Stimulated activated CD4-positive, alpha-beta T cell treated with anti-CD3 and anti-CD28 coated beads, Interleukin-1b, Interleukin-23, amount 100 ng/mL, for 1 hour (primary cell): ENCODE measurements at places on chromosomes 7 and 10.

- DNase-seq, result no peak
Measured at GRCh38 chr7:149559711-149560110, 62.1 kb upstream of the ZNF746 start.

DNA sequence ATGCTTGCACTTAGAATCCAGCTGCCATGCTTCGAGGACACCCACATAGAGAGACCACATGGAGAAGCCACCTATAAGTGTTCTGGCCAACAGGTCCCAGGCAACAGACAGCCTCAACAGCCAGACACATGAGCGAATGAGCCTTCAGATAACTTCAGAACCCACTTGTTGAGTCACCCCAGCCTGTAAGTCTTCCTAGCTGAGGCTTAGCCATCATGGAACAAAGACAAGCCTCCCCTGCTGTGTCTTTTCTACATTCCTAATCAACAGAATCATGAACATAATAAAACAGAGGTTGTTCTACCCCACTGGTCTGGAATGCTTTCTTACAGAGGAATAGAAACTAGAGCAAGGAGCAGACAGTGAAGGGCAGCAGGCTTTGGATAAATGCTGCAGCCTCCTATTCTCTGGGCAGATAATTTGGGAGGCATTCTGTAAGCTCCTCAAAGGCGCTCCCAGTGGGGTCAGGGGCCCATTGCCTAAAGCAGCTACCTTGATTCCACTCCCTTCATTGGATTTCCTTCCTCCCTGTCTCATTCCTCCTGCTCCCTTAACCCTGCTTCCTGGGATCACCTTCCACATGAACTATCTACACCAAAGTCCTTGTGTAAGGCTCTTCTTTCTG, 4.6 kb downstream of the TLL2 start:
- no peak for DNase-seq

GRCh38 chr10:128912568-128913311, 554.3 kb upstream of the MGMT start:
- no peak for DNase-seq

DNA sequence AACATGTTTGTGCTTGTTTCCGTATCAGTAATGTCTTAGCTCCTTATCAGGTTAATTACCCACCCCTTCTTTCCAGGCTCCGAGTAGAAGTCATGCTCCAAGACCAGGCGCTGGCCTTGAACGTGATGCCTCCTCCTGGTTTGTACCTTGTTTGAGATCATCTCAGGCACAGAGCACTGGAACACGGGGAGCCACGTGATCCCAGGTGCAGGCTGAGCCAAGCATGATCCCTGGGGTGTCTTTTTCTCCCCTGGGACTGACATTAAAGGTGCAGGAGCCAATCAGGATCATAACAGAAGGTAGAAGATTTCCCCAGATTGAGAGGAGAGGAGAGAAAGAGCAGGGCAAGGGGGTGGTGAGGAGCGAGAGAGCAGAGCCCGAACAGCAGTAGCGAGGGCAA, 626.1 kb upstream of the GALNT17 start:
- DNase-seq, result no peak

- no peak for DNase-seq
Measured at GRCh38 chr10:116722736-116723427, 19.5 kb downstream of the HSPA12A start.

DNA sequence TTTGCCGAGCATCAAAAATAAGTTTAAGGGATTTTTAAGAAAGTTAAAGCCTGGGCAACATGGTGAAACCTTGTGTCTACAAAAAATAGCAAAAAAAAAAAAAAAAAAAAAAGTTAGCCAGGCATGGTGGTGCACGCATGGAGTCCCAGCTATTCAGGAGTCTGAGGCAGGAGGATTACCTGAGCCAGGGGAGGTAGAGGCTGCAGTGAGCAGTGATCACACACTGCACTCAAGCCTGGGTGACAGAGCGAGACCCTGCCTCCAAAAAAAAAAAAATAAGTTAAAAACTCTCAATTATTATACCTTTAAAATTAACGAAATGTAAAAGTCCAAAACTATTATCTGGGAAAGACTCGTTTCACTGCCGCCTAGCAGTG, 35.0 kb upstream of the DAGLB start:
- DNase-seq, result no peak

DNA sequence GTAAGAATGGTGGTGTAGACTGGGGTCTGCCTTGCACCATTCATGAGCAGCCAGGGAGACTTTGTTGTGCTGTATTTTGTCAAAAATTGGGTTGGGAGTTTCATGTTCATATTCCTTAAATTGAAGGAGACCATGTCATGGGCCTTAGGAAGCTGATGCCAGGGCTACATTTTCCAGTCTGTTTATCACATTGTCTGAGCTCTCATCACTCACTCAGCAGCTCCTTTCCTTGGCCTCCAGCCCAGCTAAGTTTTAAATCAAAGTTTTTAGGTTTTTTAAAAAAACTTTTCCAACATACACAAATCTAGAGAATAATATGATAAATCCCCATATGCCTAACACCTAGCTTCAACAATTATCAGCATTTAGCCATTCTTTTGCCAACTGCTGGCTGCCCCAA, 12.6 kb upstream of the FAM13C start:
- no peak for DNase-seq

GRCh38 chr10:132322586-132323048, 9.4 kb upstream of the LRRC27 start:
- no peak for DNase-seq

GRCh38 chr10:126759531-126759930, 89.0 kb upstream of the C10orf90 start:
- DNase-seq, result no peak

- no peak for DNase-seq
Measured at GRCh38 chr7:47953822-47954221, 5.6 kb upstream of the PKD1L1 start.
